Muscle of arm (tissue), 14 donors: ENCODE measurements at places on chromosomes 3 and 15. TPM values are rescaled to one million over a fixed set of nuclear protein-coding genes. Genes with fewer than 3 reads are reported as not detected.

DNA sequence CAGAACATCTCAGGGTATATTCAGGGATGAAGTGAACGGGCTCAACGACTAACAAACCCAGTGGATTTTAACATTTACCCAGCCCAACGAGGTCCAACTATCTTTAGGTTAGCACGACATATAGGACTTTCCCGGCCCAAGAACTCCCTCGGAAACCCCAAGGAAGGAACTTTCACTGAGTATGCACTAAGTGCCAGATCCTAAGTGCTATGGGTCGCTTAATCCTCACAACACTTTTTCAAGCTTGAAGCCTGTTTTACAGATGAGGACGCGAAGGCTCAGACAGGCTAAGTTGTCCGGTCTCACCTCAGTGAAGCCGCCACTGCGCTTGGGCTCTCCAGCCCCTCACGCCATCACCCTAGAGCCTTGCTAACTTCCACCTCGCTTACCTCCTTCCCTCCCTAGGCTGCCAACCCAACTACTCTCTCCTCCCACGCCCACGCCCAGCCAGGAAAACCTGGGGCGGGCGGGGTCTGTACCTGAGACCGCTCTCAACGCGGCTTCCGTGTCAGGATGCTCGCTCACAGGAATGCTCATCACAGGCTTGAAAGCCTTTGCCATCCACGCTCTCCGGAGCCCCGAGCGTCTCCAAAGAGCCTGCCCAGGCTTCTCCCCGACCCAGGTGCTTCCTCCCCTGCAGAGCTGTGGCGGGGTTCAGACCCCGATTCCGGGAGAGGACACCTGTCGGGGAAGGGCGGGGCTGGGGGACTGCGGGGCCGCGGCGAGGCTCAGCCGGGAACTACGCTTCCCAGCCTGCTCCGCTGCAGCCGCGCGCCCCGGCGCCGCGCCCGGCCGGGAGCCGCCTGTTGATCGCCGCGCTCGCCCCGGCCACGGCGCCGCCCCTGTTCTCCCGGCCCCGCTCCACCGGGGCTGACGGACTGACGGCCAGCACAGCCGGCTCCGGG, at the start of gene TMOD2:
TMOD2 (plus strand) TSS at position 806 of the 905 bp plus-strand sequence. CDS start 14,845 bp downstream, outside the sequence.
- no peak for DNase-seq

- no peak for DNase-seq
These were observed 71.3 kb downstream of the CPN2 start for GRCh38 chr3:194279701-194280360.

DNA sequence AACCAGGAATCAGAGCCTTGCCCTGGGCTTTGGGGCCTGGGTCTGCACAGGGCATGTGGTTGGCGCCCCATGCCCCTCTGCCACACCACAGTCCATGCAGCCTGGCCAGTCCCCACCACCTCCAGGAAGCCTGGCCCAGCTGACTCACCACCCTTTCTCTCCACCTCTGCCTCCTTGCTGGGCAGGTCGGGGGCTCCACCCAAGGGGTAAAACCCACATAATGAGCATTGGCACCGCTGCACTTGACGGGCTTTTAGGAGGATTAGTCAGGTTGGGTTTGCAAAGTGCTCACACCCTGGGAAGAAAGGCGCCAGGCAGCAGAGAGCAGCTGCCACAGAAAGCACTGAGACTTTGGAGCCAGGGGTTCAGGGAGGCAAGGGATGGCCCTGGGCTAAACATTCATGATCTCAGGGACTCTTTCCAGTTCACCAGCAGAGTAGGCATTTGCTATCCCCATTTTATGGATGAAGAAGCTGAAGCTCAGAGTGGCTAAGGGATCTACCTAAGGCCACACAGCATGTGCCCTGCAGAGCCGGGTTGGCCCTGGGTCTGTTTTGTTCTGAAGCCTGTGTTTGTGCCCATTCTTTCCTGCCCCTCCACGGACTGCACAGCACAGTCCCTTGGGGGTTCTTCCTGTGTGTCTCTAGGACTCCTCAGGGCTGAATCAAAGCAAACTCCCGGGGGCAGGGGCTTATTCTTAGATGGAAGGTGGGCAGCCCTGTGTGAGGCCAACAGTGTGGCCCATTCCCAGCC, 113.4 kb downstream of the ETFA start:
- DNase-seq = no peak

GRCh38 chr3:24915639-24916038, 421.0 kb upstream of the THRB start:
- no peak for DNase-seq

DNA sequence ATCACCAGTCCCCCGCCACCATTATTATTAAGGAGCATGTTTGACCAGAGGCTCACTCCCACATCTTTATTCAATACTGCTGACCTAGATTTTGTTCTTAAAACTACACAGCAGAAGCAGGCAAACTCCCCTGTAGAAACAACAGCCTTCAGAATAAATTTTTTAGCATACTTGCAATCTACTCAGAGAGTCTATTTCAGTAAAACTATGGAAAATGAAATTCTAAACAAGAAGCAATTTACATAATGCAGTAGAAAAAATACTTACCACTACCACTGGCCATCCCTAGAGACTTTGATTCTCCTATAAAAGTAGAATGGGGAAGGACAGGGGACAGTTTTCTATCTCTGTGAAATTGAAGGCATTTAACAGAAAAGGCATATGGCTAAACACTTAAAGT, 76.0 kb downstream of the MAP4 start:
- DNase-seq = no peak

- DNase-seq = no peak
These were observed 993 bp downstream of the STXBP5L start for GRCh38 chr3:120908795-120909601.

The TERC gene
- not detected for polyA plus RNA-seq

DNA sequence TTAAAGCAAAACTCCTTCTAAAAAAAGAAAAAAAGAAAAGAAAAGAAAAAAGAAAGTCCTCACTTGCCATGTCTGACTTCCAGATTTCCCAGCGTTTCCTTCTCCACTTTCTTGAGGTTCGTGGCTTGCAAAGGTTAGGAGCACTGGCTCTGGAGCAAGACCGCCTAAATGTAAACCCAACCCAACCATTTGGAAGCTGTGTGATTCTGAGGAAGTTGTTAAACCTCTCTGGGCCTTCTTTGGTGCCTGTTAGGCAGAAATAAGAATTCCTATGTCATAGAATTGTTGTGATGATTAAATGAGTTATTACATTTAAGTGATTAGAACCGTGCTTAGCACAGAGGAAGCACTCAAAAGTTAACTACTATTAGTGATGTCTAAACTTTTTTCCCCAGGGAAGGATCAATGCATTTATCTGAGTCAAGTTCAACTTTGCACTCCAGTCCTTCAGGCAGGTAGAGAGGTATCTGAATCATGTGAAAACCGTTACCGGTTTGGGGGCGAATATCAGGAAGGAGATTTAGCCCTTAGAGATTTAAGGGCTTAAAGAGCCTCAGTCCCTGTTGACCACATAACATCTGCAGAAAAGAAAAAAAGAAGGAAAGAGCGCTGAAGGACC, 78.3 kb upstream of the HES1 start:
- no peak for DNase-seq
